Fibroblast of mammary gland (primary cell): ENCODE measurements at places on chromosomes 6 and 20.

DNA sequence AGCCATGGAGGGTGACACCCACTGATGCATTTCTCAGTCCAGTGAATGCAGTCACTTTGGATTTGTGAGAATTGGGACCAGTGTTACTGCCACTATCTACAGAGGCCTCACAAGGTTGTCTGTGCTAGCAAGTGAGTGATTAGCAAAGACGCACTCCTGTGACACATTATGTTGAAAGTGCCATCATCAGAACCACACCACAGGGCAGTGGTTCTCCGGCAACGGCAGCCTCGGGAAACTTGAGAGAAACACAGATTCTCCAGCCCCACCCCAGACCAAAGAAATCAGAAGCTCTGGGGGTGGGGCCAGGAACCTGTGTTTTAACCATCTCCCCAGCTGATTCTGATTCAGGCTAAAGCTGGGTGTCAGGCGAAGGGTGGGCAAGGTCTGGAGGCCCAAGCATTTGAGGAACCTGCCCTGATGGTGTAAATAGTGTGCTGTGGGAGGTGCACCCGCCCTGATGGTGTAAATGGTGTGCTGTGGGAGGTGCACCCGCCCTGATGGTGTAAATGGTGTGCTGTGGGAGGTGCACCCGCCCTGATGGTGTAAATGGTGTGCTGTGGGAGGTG is 39.9 kb downstream of the TMEM242 start:
- no peak for DNase-seq

GRCh38 chr20:6157345-6157744 is 34.5 kb upstream of the FERMT1 start:
- peak; percentile 2 for DNase-seq

GRCh38 chr6:80003826-80004172 is 650 bp upstream of the TTK start:
- DNase-seq, result no peak

DNA sequence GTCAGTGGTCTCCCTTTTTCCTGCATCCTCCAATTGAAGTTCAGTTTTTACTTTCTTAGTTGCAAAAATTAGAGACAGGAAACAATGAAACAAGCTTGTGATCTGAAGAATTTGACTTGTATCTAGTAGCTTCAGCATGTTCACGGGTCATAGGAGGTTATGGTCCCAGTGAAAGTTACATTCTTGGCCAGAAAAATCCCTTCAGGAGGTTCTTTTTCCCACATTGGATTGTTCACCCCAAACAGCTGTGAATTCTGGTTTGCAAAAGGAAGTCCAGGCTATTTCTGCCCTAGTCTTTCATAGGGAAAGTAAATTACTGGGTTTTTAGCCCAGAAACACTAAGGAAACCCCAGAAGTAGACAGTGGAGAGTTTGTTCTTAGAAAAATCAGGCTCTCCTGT is 8.1 kb downstream of the ANKS1A start:
- no peak for DNase-seq

DNA sequence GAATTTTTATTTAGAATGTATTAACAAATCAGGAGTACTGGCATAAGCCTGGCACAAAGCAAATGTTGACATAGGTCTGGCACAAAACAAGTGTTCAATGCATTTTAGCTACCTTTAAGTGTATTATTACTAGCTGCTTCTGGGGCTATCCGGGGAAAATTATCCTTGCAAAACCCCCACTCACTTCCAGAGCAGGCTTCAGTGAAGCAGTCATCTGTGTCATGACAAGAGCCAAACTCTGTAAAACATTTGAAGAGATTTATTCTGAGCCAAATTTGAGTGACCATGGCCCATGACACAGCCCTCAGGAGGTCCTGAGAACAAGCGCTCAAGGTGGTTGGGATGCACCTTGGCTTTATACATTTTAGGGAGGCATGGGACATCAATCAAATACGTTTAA is 6.4 kb upstream of the TRIM38 start:
- no peak for DNase-seq

GRCh38 chr20:3471397-3472021 is 691 bp downstream of the ATRN start:
- no peak for DNase-seq

DNA sequence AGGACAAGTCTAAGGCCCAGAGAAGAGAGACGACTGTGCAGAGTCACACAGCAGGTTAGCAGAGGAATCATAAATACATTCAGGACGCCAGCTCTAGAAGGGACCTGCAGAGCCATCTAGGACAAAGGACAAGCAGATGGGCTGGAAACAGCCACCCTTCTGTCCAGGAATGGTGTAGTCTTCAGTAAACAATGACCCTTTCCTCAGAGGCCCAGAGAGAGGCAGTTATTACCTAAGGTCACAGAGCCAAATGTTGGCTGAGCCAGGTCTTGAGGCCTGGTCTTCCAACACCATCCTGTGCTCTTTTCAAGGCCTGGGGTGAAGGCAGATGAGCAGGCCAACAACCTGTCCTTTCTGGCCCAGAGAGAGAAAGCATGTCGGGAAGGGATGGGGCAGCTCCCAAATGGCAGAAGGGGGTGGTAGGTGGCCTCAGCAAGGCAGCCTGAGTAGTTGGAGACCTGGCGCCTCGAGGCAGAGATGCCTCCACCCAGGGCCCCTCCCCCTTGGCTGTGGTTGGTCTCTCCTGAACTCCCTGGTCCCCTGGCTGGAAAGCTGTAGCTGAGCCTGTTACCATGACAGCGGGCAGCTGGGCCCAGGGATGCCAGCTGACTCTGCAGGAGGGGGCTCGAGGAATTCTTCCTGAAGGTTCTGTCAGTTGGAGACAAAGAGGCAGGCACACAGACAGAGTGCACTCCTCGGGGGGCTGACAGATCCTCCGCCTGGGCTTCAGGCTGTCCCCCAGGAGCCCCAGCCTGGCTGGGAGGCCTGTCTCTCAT is 24.8 kb downstream of the EPB41L1 start:
- no peak for DNase-seq

GRCh38 chr20:62887152-62887859 is 25.7 kb upstream of the TCFL5 start:
- peak; percentile 77 for DNase-seq

- DNase-seq, result no peak
Measured at GRCh38 chr6:41892921-41893564, 2.1 kb downstream of the USP49 start.

DNA sequence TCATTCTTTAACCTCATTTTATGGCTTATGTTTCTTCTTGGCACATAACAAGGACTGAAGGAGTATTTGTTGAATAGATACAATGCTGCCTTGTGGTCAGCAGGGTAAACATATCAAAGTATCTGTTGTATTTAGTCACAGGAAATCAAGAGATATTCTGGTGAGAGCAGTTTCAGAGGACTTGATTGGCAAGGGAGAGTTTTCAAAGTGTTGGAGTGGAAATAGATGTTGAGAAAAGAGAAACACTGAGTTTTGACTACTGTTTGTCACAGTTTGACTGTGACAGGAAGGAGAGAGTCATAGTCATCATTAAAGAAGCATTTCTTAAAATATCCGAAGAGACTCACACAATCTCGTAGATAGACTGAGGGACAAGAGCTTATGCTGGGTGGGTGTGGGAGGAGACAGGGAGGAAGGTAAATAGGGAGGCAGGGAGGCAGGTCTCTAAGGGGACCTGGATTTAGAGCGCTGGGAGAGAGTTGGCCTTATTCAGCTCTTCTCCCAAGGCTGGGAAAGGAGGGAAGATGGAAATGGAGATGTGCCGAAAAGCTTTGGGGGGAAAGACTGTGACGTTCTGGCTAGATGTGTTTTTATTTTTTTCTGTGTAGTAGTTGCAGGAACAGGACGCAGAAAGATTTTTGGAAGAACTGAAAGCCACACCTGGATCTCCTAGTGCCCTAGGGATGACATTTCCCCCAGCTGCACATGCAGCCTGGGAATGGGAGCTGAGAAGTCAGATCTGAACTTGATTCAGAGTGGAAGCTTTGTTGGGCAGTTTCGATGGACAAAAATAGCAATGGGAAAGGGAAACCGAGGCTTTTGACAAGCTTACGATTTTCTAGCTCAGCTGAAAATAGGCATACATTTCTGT is 65.0 kb upstream of the IFNGR1 start:
- peak; percentile 13 for DNase-seq

DNA sequence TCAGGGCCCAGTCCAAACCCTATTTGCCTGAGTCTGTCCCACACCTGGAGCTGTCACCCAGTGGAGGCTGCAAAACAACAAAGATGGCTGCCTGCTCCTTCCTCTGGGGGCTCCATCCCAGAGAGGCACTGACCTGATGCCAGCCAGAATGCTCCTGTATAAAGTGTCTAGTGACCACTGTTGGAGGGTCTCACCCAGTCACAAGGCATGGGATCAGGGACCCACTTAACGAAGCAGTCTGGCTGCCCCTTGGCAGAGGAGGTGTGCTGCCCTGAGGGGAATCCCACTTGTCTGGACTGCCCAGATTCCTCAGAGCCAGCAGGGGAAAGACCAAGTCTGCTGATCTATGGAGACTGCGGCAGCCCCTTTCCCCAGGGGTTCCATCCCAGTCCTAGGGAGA is 241.6 kb downstream of the CDH26 start:
- no peak for DNase-seq

- no peak for DNase-seq
Measured at GRCh38 chr6:38272222-38272621, 367.5 kb downstream of the BTBD9 start.

- DNase-seq, result no peak
Measured at GRCh38 chr20:9689041-9689440, 149.8 kb downstream of the PAK5 start.

DNA sequence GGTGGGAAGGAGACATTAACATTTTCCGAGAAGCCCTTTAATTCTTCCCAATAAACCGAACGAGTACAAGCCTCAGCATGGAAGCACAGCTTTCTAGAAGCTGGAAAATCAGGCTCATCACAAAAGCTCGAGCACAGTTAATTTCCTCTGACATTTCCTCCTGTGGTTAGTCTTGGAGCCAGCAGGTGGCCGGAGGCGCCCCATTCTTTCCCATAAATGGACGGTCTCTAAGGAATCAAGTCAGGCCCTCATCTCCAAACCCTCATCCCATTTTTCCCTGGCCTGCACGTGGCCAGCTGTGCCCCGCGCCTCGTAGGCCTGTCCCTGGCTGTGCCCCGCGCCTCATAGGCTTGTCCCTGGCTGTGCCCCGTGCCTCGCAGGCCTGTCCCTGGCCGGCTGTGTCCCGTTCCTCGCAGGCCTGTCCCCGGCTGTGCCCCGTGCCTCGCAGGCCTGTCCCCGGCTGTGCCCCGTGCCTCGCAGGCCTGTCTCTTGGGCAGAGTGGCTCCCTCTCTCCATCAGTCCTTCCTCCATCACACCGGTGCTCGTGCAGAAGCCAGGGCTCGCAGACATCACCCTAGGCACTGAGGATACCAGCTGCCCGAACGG is 19.7 kb upstream of the NTSR1 start:
- no peak for DNase-seq

- peak; percentile 86 for DNase-seq
Measured at GRCh38 chr6:105189026-105189820, 9.4 kb upstream of the POPDC3 start.

DNA sequence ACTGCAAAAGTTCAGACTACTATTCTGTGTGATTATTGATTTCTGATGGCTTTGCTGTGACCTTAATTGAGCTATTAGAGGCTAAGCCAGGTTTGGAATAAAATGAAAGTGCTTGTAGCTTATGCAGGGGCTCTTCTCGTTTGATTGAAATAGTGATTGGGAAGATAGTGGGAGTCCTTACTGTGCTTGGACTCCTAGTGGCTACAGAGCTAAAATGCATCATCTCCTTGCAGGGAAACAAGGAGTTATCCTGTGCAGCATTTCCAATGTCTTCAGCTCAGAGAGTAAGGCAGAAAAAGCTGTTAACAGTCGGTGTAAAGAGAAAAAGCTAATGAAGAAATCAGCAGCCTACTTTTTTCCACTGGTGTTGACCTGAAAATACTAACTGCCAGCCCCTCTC is 173.5 kb downstream of the SLC35F1 start:
- DNase-seq, result no peak

DNA sequence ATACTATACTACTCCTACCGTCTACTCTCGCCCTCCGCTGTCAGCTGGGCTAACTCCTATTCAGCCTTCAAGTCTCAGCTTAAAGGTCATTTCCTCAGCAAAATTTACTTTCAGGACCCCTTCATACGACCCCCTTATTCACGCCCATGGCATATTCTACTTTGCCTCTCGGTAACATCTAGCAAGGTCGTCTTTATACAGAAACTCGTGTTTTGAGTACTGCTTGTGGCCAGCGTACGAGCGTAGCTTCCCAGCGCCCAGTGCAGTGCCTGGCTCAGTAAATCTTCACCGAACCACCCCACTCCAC is 546 bp downstream of the CRNKL1 start:
- DNase-seq, result no peak

DNA sequence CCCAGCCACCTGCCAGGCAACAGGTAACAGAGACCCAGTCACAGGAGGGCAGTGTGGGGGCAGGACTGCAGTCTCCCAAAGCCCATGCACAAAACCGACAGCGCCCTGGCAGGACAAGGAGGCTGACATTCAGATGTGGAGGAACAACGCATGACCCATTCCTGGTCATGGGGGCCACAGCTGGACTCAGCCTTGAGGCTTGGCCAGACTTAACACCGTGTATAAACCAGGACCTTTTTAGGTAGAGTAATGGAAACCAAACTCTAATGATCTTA is 8.1 kb downstream of the GFRA4 start:
- DNase-seq, result no peak

- DNase-seq, result no peak
Measured at GRCh38 chr6:158780988-158781691, 38.0 kb downstream of the EZR start.

DNA sequence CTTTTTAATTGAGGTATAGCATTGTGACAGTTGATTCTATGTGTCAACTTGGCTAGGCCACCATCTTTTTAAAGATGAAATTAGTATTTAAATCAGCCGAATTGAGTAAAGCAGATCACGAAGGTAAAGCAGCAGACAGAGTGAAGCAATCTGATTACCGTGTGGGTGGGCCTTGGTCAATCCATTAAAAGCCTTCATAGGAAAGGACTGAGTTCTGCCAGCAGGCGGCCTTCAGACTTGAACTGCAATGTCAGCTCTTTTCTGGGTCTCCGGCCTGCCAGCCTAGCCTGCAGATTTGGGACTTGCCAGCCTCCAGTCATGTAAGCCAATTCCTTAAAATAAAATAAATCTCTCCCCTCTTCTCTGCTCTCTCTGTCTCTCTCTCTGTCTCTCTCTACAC is 22.4 kb upstream of the TGM2 start:
- DNase-seq, result peak; percentile 61

DNA sequence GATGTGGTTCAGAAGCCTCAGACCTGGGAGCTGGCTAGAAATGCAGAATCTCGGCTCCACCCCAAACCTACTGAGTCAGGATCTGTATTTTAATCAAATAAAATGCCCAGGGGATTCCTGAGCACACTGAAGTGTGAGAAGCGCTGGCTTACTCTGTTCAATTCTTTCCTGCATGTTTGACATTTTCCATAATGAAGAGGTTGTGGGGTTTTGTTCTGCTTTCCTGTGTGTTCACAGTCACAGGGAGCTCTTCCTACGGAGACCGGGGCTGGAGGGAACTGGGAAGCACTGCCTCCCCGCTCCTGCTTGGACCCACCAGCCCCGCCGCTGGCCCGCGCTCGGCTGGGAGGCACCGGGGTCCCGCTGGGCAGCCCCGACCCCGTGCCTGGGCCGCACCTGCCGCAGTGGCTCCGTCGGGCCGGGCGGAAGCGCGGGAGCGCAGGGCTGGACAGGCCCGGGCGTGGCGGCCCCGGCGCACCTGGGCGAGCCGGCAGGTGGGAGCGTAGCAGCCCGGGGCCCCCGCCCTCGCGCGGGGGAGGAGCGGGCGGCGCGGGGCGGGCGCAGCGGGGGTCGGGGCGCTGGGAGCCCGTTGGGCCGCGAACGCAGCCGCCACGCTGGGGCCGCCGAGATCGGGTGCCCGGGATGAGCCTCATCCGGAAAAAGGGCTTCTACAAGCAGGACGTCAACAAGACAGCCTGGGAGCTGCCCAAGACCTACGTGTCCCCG is at the start of gene MAPK13:
Gene MAPK13 (plus strand): TSS at position 573 of the 726 bp plus-strand sequence. CDS start 70 bp downstream, at position 643.
- peak; percentile 66 for DNase-seq
